ENCODE measurements at places on chromosomes 1 and 21. TPM values are rescaled to one million over a fixed set of nuclear protein-coding genes. Genes with fewer than 3 reads are reported as not detected.

LPAR3 gene
- 0.13 TPM for total RNA-seq

- H3K4me3 ChIP-seq = no peak overlapping the region
- no peaks in the 10 kb centered on the region for H3K36me3 ChIP-seq
These were observed 42.0 kb upstream of the DUSP10 start for GRCh38 chr1:221783936-221784335.

ATP6V1G3 gene
- not detected for total RNA-seq

GRCh38 chr1:194298007-194298598 lies 1111.7 kb upstream of the B3GALT2 start:
- no peaks in the 10 kb centered on the region for H3K36me3 ChIP-seq
- H3K27ac ChIP-seq = no peak overlapping the region
- H3K4me3 ChIP-seq = no peak overlapping the region
- no peaks in the 10 kb centered on the region for H3K27me3 ChIP-seq
- no peaks in the 10 kb centered on the region for H3K4me1 ChIP-seq
- no peak for DNase-seq

DNA sequence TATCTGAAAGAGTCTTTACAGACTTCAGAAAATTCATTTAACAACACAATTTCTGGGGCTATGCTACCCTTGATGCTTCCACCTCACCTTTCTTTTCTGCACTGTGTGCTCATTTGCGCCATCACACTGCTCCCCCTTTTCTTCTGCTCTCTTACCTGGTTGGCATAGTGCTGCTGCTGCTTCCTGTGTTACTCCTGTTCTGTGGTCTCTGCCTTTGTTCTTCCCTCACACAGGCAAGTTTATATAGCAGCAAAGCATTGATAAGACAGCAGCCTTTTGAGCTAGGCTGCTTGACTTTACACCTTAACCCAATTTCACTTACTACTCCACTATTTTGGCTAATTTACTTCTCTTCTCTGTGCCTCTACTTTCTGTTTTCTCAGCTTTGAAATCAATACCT lies 18.3 kb downstream of the SGIP1 start:
- H3K27ac ChIP-seq = no peak overlapping the region
- peaks cover 3% of the 10 kb centered on the region for H3K4me1 ChIP-seq
- no peak for DNase-seq
- H3K4me3 ChIP-seq = no peak overlapping the region
- H3K36me3 ChIP-seq = no peaks in the 10 kb centered on the region

- no peak overlapping the region for H3K27ac ChIP-seq
- H3K36me3 ChIP-seq = no peaks in the 10 kb centered on the region
- no peaks in the 10 kb centered on the region for H3K27me3 ChIP-seq
- no peaks in the 10 kb centered on the region for H3K4me1 ChIP-seq
These were observed 82.2 kb upstream of the SOD1 start for GRCh38 chr21:31577271-31577670.

HTR6 gene
- total RNA-seq = not detected

- H3K4me3 ChIP-seq = no peak overlapping the region
- peaks cover 13% of the 10 kb centered on the region for H3K27me3 ChIP-seq
- no peak for DNase-seq
These were observed 151.3 kb downstream of the RUNX1 start for GRCh38 chr21:34897828-34898227.

LRRC71 gene
- 0.53 TPM for total RNA-seq

GPR3 gene
- 0.18 TPM for total RNA-seq

LRRC38 gene
- 11.9 TPM for total RNA-seq

GRCh38 chr1:198560161-198560560 lies 19.7 kb upstream of the ATP6V1G3 start:
- DNase-seq = peak; percentile 23
- no peak overlapping the region for H3K4me3 ChIP-seq
- no peaks in the 10 kb centered on the region for H3K4me1 ChIP-seq
- no peaks in the 10 kb centered on the region for H3K36me3 ChIP-seq
- no peak overlapping the region for H3K27ac ChIP-seq

CA6 gene
- total RNA-seq = not detected

DNA sequence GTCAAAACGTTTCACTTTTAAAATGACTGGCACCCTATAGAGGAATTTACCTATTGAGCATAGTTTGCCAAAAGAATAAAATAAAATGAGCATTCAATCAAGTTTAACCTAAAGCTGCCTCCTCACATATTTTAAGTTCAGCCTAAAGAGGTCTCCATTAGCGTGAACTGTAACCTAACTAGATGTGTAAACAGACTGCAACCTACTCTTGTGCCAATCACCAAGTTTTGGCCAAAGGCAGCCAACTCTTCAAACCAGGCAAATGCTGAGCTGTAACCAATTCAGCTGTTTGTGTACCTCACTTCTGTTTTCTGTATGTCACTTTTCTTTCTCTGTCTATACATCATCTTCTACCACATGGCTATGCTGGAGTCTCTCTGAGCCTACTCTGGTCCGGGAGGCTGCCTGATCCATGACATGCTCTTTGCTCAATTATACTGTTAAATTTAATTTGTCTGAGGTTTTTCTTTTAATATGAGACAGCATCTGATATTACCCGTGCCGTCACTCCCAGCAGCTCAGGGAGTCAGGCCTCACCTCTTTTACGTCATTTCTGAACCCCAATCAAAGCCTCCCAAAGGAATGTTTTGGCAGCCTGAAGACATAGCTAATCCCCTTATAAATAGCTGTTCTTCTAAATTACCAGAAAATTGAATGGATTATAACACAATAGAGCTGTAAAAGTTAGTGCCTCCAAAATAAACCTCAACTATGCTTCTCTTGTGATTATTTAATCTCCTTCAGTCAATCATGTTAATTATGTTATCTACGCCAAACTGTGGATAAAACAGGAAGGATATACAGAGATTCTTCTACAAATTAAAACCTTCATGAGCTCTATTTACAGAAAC lies 81.0 kb upstream of the NR5A2 start:
- no peaks in the 10 kb centered on the region for H3K4me1 ChIP-seq
- no peaks in the 10 kb centered on the region for H3K36me3 ChIP-seq
- H3K27ac ChIP-seq = no peak overlapping the region
- no peak overlapping the region for H3K4me3 ChIP-seq
- DNase-seq = no peak

All from muscle of leg (tissue), 16 donors.